ENCODE measurements at places on chromosomes 16 and 17.

DNA sequence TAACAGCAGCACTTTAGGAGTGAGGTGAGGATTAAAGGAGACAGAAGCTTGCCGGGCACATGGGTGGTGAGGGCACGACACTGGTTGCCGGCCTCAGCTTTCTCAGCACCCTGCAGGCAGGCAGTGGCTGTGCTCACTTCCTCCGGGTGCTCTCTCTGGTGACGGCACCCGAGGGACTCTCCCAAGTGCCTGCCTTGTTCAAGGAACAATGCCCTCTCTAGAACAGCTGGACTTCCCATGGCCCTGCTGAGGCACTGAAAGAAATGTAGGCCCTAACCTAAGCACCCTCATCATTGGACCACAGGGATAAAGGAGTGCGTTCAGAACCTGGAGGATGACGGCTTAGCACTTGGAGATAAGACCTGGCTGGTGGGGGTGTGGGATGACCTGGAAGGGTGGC is 72.7 kb downstream of the N4BP1 start:
- no peak for DNase-seq

- peak; percentile 43 for DNase-seq
Observed at GRCh38 chr16:70685938-70686375, at the start of gene MTSS2. TSS of gene MTSS2 (minus strand) at chr16:70686053. CDS start at chr16:70685791, 262 bp downstream.

DNA sequence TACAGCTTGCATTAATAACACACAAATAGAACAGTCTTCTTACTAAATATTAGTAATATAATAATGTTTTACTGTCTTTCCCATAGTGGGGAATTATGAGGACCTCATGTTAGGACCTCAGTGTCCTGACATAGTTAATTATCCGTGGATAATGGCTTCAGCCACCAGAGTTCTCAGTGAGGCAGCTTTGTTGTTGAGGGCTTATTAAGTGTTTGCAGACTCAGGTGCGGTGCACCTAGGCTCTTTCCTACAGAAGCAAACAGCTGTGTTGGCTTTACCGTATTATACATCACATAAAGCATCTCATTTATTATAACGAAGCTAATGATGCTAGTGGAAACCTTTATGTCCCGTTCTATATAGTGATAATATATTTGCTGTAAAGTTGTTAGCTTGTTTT is 246.7 kb downstream of the FTO start:
- no peak for DNase-seq

GRCh38 chr16:83817022-83817421 is 9.2 kb downstream of the HSBP1 start:
- no peak for DNase-seq

- no peak for DNase-seq
Observed at GRCh38 chr16:4481526-4481925, 5.3 kb downstream of the HMOX2 start.

GRCh38 chr16:1655269-1655807 is 22.7 kb upstream of the JPT2 start:
- DNase-seq, result no peak

GRCh38 chr17:42027961-42028790 is 8.3 kb downstream of the NKIRAS2 start:
- no peak for DNase-seq

- peak; percentile 69 for DNase-seq
Observed at GRCh38 chr17:47720754-47721533, 12.1 kb upstream of the TBX21 start.

DNA sequence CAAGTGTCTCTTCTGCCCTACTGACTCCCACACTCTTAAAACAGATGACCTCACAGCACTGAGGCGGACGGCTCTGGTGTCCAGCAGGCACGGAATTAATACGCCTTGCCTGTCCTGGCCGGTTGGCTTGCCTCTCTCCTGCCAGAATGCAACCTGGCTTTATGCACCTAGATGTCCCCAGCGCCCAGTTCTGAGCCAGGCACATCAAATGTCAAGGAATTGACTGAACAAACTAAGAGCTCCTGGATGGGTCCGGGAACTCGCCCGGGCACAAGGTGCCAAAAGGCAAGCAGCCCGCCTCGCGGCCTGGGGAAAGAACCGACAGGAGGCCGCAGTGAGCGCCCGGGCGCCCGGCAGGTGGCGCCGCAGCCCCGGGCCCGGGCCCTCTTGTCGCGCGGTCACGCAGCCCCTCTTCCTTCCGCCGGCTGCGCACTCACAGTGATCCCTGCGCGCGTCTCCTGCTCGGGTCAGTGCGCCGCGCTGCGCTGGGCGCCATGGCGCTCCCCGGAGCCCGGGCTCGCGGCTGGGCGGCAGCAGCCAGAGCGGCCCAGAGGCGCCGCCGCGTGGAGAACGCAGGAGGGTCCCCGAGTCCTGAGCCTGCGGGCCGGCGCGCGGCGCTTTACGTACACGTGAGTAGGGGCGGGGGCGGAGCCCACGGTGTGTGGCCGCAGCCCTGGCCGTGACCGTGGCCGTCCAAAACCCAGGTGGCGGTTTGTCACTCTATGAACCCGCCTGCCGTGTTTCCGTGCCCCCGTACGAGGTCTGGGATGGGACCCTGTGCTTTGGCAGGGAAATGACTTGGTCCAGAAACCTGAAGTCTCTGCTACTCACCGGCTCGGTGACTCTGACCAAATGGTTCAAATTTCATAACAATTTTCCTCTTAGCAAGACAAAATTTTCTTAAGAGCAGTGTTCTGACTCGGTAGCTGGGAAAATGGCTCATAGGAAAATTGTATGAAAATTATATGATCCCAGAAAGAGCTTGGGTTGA is at the start of gene RSAD1:
TSS of gene RSAD1 (plus strand) at position 470 of the 991 bp plus-strand sequence. CDS start at position 495, 25 bp downstream.
- DNase-seq, result peak; percentile 95

DNA sequence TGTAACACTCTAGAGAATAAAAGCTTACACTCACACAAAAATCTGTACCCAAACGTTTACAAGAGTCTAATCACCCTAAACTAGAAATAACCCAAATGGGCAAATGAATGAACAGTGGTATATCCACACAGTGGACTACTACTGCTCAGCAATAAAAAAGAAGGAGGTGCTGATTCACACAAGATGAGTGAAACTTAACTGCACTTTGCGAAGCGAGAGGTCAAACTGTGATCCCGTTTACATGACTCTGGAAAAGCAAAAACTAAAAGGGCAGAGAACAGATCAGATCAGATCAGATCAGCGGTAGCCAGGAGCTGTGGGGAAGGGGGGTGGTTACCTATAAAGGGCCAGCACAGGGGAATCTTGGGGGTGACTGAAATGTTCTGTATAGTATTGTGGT is 113.4 kb downstream of the TRIM37 start:
- DNase-seq, result no peak

DNA sequence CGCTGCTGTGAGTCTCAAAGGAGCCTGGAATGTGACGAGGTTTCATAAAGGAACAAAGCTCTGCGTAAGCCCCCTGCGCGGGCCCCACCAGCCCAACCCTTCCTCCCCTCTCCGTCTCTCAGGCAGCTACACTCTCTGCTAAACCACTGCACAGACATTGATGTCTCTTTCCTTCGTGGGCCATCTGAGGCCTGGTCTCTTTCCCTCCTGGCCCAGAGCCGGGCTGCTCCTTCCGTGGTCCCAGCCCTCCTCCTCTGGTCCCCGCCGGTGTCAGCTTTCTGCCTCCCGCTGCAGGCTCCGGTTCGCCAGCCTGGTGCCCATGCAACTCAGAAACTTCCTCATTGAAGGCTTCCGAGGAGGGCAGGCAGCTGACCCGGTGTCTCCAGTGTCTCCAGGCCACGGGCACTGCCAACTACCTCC is 7.4 kb downstream of the SCARF1 start:
- no peak for DNase-seq

- no peak for DNase-seq
Observed at GRCh38 chr16:84922351-84923120, 88.8 kb downstream of the ZDHHC7 start.

GRCh38 chr16:50688867-50689266 is 4.5 kb upstream of the NOD2 start:
- no peak for DNase-seq

- DNase-seq, result no peak
Observed at GRCh38 chr17:5042157-5043022, 7.2 kb upstream of the SLC52A1 start.

GRCh38 chr17:14871921-14872320 is 393.2 kb downstream of the PMP22 start:
- no peak for DNase-seq

GRCh38 chr17:75238684-75239191 is 22.7 kb downstream of the GGA3 start:
- DNase-seq, result peak; percentile 77

- no peak for DNase-seq
Observed at GRCh38 chr17:59028328-59028727, 78.4 kb downstream of the TRIM37 start.

DNA sequence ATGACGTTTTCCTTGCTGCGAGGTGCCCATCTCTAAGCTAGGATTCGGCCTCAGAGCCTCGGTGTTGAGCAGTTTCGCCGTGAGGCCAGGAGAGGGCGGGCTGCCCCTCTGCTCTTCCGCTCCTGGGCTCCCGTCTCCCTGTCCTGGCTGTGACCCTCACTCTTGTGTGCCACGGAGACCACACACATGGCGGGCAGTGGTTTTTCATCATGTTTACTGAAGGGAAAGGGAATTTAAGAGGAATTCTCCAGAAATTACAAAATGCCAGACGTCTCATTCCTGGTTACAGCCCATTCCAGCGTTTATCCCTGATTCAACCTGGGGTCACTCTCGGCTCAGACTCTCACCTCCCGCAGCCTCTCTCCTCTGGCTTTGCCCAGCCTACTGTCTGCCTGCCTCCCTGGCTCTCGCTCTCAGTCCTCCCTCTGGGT is 96.8 kb upstream of the ELAC2 start:
- peak; percentile 97 for DNase-seq

DNA sequence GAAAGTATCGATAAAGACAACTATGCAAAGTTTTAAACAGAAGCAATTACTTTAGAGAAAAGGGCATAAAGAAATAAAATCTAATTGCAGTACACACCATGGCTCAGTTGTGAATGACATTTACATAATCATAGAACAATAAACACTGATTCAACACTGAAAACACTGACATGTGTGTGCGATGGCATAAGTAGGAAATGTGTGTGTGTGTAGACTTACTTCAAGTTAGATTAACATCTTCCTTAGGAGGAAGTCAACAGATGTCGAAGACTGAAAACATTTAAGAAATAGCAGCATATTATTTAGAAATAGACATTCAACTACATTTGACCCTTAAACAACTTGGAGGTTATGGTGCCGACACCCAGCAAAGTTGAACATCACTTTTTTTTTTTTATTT is 172.4 kb downstream of the STX8 start:
- DNase-seq, result no peak

- no peak for DNase-seq
Observed at GRCh38 chr16:76926042-76926441, 264.9 kb upstream of the MON1B start.

GRCh38 chr17:5516060-5516792 is 29.9 kb downstream of the MIS12 start:
- peak; percentile 96 for DNase-seq

DNA sequence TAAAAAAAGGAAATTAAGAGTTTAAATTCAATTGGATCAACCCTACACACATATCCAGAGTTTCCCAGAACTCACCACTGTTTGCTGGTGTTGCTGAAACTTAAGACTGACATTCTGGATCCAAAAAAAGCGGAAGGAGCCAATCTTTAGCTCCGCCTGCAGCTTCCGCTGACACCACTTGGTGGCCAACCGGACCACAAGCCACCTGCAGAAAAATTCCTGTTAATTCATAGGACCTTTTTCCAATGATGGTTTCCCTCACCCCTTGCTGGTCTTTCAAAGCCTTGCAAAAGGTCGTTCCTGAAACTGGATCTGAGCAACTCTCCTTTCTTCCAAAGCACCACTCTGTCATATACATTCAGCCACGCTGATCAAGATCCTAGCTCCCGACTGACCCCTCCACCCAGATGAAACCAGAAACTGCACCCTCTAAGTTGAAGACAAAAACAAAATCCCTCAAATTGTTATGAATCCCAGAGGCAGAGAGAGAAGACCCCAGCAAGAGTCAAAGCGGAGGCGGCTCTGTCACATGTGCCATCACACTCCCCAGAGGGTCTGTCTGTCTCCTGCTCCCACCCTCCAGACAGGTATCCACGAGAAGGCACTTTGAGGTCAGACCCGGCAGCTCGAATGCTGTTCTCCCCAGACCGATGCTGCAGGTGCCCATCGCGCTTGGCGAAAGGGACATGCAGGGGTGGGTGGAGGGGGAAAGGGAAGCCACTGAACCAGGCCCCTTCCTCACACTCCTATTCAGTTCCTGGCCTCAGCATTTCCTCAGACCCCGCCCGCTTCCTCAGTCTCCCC is 773 bp downstream of the BLTP2 start:
- DNase-seq, result peak; percentile 51

DNA sequence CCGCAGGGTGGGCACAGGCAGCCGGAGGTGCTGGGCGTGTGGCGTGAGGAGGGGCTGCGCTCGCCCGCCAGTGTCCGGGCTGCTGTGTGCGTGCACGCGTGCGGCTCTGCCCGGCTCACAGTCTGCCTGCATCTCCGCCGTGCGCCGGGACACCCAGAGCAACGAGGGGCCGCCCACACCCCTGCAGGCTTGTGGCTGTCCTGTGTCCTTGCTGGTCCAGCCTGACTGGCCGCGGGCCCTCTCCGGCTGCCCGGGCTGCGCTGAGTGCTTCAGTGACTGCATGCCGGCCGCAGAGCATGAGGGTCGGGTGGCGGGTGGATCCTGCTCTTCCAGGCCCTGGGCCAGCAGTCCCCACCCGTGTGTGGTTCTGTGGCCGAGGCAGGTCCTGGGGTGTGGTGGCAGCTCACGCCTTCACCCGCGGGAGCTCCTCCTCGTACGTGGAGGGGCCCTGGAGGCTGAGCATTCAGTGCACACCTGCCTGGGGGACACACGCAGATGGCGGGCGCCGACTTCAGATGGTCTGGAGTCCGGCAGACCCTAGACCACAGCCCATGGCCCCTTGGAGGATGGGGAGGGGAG is 12.4 kb downstream of the TPSG1 start:
- no peak for DNase-seq

DNA sequence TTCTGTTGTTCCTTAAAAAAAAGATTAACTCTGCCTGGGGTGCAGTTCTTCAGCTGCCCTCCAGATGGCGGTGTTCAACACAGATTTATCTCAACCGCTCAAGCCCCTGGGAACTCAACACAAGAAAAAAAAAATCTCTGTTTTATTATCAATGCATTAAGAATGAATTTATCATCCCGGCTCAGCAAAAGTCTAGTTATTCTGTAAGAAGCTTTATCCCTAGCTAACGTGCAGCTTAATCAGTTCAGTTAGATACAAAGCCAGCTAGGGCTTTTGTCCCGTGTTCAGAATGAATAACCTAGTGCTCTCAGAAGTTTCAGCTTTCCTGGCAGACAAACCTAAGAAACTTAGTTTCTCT is 475.9 kb upstream of the CCL2 start:
- peak; percentile 25 for DNase-seq

GRCh38 chr16:12732600-12732999 is 71.1 kb downstream of the CPPED1 start:
- DNase-seq, result no peak

GRCh38 chr16:49608098-49608497 is 234.5 kb downstream of the C16orf78 start:
- no peak for DNase-seq

DNA sequence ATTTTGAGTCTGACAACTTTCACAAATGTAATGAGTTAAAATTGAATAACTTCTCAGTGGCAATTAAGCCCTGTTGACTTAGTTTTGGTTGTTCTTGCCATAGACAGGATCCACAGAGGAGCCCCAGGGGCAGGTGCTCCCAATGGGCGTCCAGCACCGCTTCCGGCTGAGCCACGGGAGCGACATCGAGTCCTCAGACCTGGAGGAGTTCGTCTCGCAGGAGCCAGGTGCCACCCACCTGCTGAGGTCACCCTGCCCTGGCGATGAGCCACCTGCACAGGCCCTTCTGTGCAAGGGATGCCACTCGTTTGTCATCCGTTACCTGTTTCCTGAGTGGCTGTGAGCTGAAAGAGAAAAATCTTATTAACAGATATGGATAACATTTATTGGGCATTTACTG is 10.7 kb downstream of the CCDC40 start:
- no peak for DNase-seq

Data from SJSA1 (cell line).